ENCODE measurements at places on chromosomes 2 and 18. TPM values are rescaled to one million over a fixed set of nuclear protein-coding genes. Genes with fewer than 3 reads are reported as not detected.

UNC80 gene
- not detected for total RNA-seq

NT5C1B gene
- not detected for total RNA-seq

C2orf92 gene
- 11.7 TPM for total RNA-seq

OSBPL6 gene
- total RNA-seq: 1.8 TPM

EGR4 gene
- not detected for total RNA-seq

SULT1C4 gene
- total RNA-seq: 1.7 TPM

KCNG2 gene
- not detected for total RNA-seq

ASB3 gene
- total RNA-seq: 5.2 TPM

SDC1 gene
- 537 TPM for total RNA-seq

NMUR1 gene
- 0.30 TPM for total RNA-seq

OBSL1 gene
- 43.6 TPM for total RNA-seq

- no peak for DNase-seq
These were observed 1.2 kb upstream of the ARHGAP28 start for GRCh38 chr18:6728331-6728730.

GRCh38 chr18:45690975-45691815, 32.8 kb upstream of the SLC14A1 start:
- peak; percentile 76 for DNase-seq

DNA sequence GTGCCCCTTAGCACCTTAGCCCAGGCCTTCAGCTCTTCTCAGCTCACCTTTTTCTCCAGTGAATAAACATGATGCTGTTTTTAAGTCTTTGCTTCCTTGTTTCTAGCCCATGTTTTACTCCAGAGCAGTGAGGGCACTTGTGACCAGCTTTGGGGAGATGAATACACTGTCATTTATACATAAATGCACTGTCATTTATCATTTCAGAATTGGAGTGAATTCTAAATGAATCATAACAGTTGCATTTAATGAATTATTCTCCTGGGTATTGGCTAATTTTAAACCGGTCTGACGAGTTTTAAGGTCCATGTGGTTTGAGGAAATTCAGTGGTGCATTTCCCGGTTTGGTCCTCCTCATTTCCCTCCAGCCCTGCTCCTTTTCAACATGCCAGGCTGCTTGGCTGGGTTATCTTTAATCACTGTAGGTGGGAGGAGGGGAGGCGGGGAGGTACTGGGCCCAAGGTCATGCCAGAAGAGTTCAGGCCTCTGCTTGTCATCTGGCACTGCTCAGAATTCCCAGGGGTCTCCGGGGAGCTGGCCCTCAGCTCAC, 23.9 kb downstream of the PRKCE start:
- DNase-seq: no peak

- DNase-seq: no peak
These were observed 102.5 kb downstream of the ATL2 start for GRCh38 chr2:38274286-38275276.

DNA sequence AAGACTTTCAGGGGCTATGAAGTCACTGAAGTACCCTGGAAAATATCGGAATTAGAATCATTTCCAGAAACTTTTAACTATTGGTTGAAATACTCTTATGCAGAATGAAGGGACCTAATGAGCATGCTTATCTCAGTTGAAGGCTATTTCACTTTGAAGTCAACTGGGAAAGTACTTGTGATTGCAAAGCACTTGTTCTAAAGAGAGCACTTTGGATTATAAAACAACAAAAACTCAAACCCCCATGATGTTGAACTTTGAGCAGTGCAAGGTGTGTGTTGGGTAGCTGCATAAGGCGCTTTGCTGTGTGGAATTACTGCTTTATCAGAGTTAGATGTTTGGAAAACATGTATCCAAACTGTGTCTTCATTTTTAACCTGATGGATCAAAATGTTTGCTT, 12.0 kb upstream of the MGAT5 start:
- DNase-seq: no peak

DNA sequence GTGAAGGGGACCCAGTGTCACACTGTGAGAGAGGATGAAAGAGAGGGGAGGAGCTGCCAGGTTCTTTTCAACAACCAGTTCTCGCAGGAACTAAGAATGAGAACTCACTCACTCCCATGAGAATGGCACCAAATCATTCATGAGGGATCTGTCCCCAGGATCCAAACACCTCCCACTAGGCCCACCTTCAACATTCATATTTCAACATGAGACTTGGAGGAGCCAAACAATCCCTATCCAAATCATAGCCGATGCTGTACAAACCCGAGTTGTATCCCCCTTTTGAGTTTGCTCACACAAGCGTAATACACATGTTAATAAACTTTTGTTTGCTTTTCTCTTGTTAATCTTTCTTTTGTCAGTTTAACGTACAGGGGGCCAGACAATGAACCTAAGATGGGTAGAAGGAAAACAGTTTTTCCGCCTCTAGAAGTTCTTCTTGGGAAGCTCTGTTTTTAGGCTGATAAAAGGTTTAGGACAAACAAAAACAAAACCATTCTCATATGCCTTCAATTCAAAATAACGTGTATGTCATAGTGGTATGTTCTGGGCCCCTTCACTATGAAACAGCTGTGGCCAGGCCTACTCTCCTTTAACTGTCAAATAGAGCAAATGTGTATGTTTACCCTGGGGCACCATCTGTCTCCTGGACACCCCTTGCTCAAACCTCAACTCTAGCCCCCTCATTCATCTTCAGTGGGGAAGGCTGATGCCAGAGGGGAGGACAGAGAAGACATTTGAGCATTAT, 9.1 kb upstream of the TMEM37 start:
- no peak for DNase-seq

- DNase-seq: no peak
These were observed 15.6 kb downstream of the SUCLG1 start for GRCh38 chr2:84443477-84443876.

DNA sequence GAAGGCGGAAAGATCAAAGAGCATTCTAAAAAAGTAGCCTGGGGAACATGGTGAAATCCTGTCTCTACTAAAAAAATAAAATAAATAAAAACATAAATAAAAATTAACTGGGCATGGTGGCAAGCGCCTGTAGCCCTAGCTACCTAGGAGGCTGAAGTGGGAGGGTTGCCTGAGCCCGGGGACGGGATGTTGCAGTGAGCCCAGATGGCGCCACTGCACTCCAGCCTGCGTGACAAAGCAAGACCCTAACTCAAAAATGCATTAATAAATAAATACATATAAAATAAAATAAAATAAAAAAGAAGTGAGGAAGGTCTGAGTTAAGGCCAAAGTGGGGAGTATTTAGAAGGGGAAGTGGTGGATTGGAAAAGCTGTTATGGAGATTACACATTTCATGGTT, 1.3 kb upstream of the PSMD14 start:
- no peak for DNase-seq

DNA sequence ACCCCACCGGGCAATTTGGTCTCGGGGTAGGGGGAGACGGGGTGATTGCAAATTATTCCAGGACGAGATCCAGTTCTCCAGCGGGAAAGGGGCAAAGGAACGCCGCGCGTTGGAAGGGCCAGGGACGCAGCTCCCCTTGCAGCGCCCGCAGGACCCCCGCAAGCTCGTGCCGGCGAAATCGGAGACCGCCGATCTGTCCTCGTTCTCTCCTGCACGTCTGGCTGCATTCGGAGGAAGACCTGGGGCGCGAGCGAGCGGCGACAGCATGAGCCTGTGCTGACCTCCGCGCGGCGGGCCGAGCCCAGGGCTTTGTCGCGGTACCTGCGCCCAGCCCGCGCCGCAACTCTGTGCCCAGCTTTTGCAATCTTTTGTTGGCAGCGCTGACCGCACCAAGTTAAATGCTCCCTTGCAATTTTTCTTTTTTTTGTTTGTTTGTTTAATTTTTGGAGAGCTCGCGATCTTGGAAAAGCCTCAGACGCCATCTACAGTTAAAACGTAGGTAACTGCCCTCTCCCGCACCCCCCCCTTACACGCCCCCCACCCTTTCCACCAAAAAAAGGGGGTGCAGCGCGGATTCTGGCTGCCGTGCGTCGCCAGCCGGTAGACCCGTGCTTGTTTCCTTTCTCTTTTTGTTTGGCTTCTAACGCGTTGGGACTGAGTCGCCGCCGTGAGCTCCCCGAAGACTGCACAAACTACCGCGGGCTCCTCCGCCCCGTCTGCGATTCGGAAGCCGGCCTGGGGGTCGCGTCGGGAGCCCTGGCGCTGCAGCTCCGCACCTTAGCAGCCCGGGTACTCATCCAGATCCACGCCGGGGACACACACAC, 667 bp downstream of the TRIB2 start:
- peak; percentile 84 for DNase-seq

GRCh38 chr2:85583667-85584353, 421 bp upstream of the VAMP5 start:
- no peak for DNase-seq

- DNase-seq: no peak
These were observed 161.9 kb upstream of the SIX2 start for GRCh38 chr2:45171136-45171501.

- no peak for DNase-seq
These were observed 9.1 kb upstream of the STK39 start for GRCh38 chr2:168256448-168256847.

GRCh38 chr2:46241344-46241743, 55.9 kb upstream of the EPAS1 start:
- no peak for DNase-seq

DNA sequence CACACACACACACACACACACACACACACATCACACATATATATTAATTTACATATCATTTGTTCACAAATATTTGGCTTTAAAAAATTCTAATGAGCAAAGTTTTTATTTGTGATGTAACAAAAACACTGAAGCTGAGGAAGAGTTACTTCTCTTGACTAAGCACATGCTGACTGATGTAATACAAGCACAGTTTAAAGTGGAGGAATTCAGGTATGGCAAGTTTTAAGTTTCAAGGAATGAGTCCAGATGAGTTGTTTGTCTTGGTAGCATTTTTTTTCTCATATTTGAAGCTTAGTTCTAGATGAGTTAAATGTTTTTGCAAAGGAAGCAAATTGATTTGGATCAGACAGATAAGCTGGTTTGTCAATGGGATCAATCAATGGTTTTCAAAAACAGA, 20.2 kb upstream of the CALCRL start:
- no peak for DNase-seq

DNA sequence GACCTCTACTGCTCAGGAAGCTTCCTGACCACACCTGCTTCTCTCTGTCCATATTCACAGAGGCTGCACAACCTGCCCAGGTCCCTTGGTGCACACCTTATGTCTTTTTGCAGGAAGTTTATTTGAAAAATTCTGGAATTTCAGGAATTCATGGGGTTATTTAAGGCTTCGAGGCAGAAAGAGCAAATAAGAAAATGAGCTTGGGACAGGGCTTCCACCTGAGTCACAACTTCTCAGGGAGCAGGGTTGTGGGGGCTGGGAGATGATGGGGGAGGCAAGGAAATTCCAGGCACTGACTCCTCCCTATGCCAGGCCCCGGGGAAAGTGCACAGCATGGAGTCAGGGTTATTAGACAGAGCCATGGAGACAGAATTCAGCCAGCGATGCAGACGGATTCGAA, 57.7 kb downstream of the INHBB start:
- no peak for DNase-seq

DNA sequence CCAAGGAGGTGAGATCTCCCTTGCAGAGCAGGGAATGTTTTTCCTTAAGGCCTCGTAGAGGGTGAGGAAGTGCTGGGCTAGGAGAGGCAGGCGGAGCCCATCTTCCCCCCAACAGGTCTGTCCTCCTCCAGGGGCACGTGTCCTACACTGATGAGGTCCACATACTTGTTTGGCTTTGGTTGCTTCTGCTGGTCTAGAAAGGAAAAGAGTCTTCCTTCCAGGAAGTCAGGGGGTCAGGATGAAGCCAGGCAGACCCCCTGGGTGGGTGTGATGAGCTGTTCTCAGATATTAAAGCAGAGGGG, 6.0 kb downstream of the SH3BP4 start:
- DNase-seq: no peak

DNA sequence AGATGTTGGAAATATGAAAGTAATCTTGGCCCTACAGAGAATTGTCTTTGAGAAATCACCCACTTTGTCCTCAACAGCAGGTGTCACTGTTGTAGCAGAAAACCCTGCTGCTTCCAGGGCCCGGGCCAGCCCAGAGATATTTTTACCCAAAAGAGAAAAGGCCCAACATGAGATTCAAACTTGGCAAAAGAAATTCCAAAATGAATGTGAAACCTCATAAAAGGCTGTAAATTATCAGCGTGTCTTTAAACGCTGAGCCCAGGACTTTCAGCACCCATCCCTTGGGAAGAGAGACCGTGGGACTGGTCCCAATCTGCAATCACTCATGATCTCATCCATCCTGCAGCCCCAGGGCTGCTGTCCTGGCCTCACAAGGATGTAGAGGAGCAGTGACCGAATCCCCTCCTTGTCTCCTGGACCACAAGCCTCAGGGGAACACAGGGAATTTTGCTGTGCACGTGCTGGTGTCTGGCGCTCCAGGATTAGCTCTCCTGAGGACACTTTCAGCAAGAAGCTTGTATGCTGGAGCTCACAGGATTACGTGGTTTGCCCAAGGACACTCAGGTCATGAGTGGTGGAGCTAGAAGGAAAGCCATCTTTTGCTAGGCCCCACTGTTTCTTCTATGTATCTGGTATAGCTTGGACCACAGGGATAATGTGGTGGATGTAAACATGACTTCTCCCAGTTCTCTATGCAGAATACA, 202.1 kb downstream of the RNF144A start:
- no peak for DNase-seq

GRCh38 chr2:1631292-1632001, 112.9 kb downstream of the PXDN start:
- DNase-seq: no peak

- DNase-seq: no peak
These were observed 107.3 kb downstream of the PLCL1 start for GRCh38 chr2:197911667-197912066.

DNA sequence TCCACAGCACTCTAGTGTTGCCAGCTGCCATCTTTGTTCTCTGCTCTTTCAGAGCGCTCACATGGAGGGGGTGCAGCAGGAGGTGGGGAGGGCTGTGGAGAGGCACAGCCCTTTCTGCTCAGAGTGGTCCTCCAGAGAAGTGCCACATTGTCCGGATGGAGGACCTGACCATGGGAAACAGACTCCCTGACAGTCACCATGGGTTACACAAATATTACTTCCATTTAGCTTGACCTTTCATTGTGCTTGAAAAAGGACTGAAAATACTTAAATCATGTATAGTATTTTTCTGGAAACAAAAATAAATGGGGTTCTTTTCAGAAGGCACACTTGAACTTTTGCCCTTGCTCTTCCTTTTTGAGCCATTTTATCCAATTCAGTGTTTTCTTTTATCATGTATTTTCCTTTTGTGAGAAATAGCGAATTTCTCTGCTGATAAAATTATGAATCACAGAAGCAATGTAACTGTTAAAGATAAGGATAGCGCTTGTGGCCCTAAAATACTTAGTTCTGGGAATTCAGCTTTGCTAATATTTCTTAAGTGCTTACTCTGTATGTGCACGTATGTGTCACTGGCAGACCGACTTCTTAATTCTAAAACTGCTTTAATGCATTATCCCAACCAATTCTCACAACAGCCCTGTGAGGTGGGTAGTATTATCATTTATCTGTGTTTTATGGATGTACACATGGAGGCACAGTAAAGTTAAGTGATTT, 34.2 kb downstream of the SPATS2L start:
- no peak for DNase-seq

- DNase-seq: no peak
These were observed 38.4 kb upstream of the HDAC4 start for GRCh38 chr2:239438995-239439753.

DNA sequence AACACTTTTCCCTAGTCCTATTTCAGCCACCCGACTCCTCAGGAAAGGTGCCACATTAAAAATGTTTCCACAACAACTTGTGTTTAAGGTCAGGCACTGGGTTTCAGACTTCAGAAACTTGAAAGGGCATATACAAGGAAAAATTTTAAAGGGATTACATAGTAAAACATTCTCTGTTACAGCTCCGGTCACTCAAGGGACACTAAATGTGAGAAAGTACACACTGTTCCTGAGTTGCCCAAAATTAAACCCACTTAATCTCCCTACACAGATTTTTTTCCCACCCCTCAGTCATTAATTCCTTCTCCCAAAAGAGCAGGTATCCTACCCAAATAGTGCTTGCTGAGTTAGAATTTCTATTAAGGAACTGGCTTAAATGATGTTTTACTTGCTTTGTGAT, 14.2 kb downstream of the STK39 start:
- no peak for DNase-seq

Measured in left lobe of liver (tissue), 2 donors.